GM04503 (cell line): ENCODE measurements at places on chromosomes 7 and 10.

GRCh38 chr10:54609423-54609822 lies 191.6 kb downstream of the PCDH15 start:
- no peak for DNase-seq

GRCh38 chr7:82264783-82265305 lies 178.7 kb downstream of the CACNA2D1 start:
- no peak for DNase-seq

GRCh38 chr7:149872419-149873073 lies 1.2 kb upstream of the ATP6V0E2 start:
- DNase-seq, result peak; percentile 64

DNA sequence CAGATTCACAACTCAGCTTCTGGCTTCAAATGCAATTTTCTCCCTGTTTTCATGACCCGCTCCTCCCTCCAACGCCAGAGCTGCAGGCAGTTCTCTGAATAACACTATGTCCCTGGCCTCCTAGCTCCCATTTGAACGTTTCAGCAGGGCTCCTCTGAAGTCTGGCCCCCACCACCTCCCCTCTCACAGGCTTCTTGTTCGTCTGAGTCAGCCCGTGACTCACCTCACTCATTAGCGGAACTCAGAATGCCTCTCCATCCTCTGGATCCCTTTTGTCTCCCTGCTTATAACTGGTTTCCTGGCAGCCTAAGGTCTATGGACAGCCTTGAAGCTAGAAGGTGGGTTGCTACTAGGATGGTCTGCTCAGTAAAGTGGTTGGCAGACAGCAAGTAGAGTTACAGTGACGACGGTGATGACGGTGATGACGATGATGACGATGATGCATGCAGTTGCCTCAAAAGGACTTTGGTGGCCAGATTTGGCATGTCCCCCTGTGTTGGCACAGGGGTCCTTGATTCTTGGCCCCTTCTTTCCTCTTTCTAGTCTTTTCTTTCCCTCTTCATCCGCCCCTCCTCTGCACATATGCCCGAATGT lies 83.3 kb upstream of the MKLN1 start:
- peak; percentile 78 for DNase-seq

- DNase-seq, result no peak
Observed at GRCh38 chr7:7323352-7323751, 141.0 kb downstream of the C1GALT1 start.

GRCh38 chr10:88913788-88914187 lies 33.7 kb downstream of the STAMBPL1 start:
- DNase-seq, result no peak

GRCh38 chr10:110827875-110828274 lies 43.9 kb upstream of the PDCD4 start:
- no peak for DNase-seq

- no peak for DNase-seq
Observed at GRCh38 chr10:119871881-119872609, 598 bp downstream of the MCMBP start.

GRCh38 chr10:28220811-28221210 lies 82.1 kb downstream of the MPP7 start:
- DNase-seq, result no peak

- DNase-seq, result no peak
Observed at GRCh38 chr7:47477191-47478016, 104.5 kb downstream of the TNS3 start.

DNA sequence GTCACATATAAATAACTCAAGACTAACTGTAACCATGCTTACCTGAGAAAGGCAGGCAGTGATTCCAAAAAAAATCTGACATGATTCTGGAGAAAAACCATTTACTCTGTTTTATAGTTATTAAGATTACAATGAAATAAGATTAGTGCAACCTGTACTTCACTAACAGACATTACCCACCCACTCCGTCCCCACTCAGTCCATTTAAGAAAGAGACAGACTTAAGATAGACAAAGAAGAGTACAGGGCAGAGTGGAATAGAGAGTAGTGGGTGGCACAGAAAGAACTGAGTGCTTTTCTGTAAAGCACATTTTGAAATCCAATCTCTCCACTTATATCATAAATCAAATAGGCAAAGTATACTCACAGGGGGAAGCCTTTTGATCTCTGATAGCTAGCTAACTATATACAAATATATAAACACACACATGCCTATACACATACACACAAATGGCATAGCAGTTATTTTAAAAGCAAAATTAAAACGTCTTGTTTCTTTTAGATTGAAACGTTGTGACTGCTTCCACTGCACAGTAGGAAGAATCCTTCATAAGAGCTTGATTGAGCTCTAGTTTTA lies 11.9 kb downstream of the PAXIP1 start:
- no peak for DNase-seq

DNA sequence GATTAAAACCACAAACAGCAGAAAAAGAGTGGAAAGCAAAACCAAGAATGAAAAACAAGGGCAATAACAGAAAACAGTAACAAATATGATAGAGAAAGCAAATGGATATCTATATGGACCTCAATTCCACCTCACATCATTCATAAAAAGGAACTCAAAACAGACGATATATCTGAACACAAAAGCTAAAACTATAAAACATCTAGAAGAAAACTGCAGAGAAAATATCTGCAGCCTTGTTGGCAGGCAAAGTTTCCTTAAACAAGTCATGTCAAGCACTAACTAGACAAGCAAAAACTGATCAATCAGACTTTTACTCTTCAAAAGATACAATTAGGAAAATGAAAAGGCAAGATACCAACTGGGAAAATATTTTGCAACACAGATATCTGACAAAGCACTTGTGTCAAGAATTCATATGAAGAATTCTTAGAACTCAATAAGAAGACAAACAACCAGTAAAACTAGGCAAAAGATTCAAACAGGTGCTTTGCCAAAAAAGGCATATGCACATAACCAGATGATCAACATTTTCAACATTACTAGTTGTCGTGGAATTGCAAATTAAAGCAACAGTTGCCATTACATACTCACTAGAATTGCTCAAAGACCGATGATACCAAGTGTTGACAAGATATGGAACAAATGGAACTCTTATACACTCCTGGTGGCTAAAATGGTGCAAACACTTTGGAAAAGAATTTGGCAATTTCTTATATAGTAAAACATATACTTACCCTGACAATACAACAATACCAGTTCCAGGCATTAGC lies 25.9 kb upstream of the ZMIZ1 start:
- no peak for DNase-seq

GRCh38 chr10:71782917-71783490 lies 9.7 kb upstream of the VSIR start:
- DNase-seq, result no peak

DNA sequence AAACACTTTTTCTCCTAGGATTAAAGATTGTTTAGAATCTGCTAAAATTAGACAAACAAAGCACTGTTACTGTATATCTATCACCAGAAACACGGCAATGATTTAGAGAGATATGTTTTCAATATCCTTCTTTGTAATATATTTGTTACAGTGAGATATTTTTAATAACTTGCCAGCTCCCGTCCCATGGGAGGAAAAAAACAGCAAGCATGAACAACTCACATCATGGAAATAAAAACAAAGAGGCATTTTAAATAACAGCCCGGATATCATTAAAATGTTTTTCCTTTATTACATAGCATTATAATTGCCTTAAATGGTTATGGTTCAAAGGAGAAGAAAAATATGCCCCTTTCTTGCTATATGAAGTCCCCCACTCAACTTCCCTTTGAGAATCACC lies 272.1 kb downstream of the BMPER start:
- DNase-seq, result no peak

DNA sequence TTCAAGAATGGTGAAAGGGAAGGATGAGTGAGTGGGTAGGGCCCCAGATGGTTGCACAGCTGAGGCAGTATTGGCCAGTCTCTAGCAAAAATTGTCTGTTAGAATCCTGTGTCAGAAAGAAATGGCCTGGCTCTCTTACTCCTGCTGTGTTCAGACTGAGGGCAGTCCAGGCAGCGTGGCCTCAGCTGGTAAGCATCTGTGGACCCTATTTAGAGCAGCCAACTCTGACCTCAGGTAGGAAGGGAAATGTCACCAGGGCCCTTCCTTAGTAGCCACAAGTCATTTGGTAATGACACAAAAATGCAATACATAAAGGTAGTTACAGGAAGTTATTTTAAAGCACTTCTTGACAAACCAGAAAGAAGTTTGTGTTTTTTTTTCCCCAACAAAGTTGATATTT lies 1194.7 kb downstream of the CNTNAP2 start:
- DNase-seq, result no peak

GRCh38 chr10:113108194-113108835 lies 158.3 kb downstream of the TCF7L2 start:
- no peak for DNase-seq

DNA sequence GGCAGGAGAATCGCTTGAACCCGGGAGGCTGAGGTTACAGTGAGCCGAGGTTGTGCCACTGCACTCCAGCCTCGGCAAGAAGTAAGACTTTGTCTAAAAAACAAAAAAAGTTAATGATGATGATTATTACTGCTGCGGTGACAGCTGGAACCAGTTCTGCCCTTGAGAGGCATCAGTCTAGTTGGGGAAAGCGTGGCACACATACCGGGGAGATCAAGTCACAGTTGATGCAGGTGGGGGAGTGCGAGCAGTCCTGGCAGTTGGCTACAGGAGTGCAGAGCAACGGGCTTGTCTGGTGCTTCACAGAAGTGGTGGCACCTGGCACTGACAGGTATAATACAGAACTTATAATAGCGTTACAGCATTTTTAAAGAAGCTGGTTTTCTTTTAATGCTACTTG lies 173.0 kb downstream of the ARHGAP21 start:
- no peak for DNase-seq

DNA sequence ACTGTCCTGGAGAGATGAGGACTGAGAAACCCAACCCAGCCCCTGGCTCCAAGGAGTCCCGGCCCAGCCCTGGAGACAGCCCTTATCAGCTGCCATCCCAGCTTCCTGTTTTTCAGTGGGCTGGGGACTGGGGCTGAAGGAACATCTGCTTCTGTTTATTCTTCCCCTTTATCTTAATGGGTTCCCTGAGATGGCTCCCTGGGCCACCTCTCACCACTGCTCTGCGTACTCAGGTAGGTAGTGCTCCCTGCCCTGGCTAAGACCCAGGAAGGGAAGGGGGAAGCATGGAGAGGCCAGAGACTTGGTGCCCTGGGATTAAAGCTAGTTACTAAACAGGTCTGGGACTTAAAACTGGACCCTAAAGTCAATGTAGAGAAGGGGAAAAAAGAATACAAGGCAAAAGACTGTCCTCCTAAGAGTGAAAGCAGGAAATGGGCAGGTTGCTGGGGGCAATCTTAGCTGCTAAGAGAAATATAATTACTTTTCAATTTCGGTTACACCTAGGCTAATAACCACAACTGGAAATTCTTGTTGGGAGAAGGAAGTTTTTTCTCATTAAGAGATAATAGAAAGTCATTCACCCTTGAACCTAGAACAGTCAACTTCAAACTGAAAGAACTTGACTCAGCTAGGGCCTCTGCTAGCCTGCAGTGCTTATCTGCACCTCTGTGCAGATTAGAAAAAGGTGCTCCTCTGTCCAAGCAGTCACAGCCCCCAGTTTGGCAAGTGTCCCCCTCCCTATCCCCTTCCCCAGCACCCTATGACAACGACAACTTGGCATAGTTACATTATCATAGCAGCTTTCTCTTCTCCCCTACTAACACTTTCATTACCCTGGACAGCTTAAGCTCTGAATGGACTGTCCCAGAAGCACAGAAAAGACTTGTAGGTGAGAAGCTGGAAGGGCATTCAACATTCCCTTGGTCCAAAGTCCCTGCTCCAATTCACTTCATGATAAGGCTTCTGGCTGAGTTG lies 65.6 kb upstream of the KDM7A start:
- DNase-seq, result no peak

- DNase-seq, result no peak
Observed at GRCh38 chr10:28327491-28327880, 24.6 kb upstream of the MPP7 start.

GRCh38 chr7:1297017-1297960 lies 64.6 kb downstream of the UNCX start:
- DNase-seq, result no peak

DNA sequence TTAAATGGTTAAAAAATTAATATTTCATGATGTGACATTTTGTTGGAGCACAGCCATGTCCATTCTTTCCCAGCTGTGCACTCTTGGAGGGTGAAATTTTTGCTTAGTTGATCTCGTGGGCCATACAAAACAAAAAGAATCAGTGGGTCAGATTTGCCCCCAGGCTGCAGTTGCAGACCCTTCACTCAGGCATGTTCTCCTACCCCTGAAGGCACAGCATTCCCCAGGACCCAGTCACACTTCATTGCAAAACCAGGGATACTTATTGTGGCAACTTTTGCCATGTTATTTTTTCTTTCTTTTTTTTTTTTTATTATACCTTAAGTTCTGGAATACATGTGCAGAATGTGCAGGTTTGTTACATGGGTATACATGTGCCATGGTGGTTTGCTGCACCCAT lies 6.0 kb downstream of the TAS2R40 start:
- DNase-seq, result no peak

GRCh38 chr7:29843093-29843492 lies 36.8 kb downstream of the WIPF3 start:
- DNase-seq, result no peak

DNA sequence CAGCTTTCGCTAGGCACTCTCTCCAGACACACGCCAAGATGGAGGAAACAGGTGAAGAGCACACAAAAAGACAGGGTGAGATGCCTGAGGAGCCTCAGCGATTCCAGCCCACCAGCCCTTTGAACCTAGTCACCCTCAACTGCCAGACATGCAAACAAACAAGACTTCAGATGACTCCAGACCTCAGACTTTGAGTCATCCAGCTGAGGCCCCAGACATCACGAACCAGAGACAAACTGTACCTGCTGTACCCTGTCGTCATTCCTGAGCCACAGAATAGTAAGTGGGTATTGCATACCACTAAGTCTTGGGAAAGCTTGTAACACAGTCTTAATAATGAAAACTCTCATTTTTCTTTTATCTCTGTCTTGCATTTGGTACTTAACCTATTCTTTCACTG lies 126.6 kb upstream of the LSM8 start:
- no peak for DNase-seq

DNA sequence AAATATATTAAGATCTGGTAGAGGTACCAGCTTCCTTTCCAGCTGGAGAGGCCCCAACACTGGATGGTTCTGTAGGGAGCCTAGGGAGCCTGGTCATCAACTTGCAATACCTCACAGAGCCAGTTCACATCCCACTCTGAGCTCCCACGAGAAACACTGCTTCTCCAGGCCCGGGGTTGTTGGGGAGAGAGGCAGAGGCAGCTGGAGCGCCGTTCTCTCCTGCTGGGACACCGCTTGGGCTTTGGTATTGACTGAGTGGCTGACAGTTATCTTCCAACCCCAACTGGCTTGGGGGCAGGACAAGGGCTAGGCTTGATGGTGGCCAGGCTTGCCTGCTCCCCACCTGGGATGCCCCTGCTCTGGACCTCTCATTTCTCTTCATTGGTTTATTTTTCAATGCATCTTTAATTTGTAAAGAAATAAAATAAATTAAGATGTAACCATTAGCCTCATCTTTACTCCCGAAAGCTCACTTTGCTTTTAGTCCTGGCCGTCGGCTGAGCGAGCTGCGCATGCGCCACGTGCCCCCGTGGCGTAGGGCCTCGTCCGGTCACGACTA lies 10.0 kb upstream of the CHCHD1 start:
- no peak for DNase-seq

GRCh38 chr10:118763202-118763988 lies 8.6 kb upstream of the CACUL1 start:
- DNase-seq, result no peak
